ENCODE measurements at places on chromosomes 12 and 14. TPM values are rescaled to one million over a fixed set of nuclear protein-coding genes. Genes with fewer than 3 reads are reported as not detected.

DNA sequence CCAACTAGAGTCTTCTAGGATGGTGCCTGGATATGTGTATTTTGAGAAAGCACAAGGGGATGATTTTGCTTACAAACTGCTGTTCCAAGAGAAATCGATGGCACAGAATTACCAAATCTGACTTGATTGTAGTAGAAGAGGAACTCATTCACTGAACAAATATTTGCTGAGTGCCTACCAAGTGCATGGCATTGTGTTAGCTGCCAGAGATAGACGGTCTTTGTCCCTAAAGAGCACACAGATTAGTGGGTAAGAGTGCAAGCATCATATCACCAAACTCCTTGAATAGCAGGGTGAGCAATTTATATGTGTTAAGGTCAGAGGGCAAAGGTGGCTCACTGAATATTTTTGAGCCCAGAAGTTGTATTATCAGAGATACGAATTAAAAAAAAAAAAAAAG, 3.5 kb upstream of the FOXN3 start:
- no peak for DNase-seq

GRCh38 chr14:23009483-23009938, 432 bp downstream of the C14orf93 start:
- no peak for DNase-seq

GRCh38 chr14:95267306-95267705, 52.4 kb downstream of the CLMN start:
- no peak for DNase-seq

- DNase-seq, result no peak
Observed at GRCh38 chr12:58489394-58489793, 430.9 kb downstream of the LRIG3 start.

GRCh38 chr14:104138718-104139459, 502 bp downstream of the KIF26A start:
- peak; percentile 24 for DNase-seq

Gene SMCO2
- not detected for total RNA-seq

- no peak for DNase-seq
Observed at GRCh38 chr14:53603994-53604393, 352.6 kb downstream of the BMP4 start.

DNA sequence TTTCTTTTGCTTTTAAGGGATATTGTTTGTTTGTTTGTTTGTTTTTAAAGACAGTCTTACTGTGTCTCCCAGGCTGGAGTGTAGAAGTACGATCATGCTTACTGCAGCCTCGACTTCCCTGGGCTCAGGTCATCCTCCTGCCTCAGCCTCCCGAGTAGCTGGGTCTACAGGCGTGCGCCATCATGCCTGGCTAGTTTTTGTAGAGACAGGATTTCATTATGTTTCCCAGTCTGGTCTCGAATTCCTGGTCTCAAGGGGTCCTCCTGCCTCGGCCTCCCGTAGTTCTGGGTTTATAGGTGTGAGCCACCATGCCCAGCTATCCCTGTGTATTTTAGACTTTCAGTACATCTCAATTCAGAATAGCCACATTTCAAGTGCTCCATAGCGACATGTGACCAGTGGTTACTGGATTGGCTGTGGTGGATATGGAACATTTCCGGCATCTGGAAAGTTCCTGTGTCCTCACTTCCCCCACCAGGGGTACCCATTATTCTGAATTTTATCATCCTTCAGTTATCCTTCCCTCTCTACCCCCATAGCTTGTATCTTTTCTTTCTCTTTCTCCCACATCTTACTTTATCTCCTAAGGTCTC, 61.1 kb downstream of the HRK start:
- DNase-seq, result no peak
